SW480 (cell line): ENCODE measurements at places on chromosomes 13 and 19.

- DNase-seq = peak; percentile 28
These were observed 21.1 kb downstream of the ZNF473 start for GRCh38 chr19:50046649-50047503.

DNA sequence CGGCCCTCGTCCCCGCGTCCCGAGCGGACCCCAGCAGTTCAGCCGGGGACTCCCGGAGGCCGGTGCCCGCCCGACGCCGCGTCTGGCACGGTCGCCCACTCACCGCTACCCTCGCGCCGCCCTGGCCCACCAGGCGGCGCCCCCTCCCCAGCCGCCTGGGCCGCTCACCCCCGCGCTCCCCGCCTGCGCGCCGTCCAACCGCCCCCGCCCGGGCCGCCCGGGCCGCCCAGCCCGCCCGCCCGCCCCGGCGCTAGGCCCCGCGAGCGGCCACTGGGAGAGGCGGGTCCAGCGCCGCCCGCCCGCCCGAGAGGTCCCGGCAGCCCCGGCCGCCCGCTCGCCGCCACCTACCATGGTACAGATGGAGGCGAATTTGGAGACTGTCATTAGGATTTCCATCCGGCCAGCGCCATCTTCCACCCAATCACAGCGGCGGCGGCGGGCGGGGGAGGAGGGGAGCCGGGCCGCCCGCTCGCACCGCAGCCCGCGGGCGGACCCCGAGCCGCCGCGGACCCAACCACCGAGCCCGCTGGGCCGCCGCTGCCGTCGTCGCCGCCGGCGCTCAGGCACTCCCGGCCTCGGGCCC lies at the start of gene USP12:
TSS of gene USP12 (minus strand) at position 568 of the 583 bp plus-strand sequence. CDS start at position 396, 172 bp downstream.
- peak; percentile 13 for DNase-seq

DNA sequence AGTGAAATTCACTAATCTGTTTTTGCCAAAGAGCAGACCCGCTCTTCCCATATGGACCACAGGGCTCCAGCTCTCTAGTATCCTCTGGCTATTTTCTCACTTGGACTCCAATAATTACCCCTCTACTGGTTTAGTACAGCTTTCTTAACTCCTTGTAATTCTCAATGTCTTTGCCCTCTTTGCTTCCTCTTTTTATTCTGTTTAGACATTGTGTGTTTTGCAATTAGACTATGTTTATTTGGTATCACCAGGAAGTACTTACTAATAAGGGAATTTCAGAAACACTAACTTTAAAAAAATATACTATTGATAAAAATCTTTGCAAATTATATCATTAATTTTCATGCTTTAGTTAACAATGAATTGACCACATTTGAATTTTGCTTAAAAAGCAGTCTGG lies 111.6 kb upstream of the OBI1 start:
- no peak for DNase-seq

DNA sequence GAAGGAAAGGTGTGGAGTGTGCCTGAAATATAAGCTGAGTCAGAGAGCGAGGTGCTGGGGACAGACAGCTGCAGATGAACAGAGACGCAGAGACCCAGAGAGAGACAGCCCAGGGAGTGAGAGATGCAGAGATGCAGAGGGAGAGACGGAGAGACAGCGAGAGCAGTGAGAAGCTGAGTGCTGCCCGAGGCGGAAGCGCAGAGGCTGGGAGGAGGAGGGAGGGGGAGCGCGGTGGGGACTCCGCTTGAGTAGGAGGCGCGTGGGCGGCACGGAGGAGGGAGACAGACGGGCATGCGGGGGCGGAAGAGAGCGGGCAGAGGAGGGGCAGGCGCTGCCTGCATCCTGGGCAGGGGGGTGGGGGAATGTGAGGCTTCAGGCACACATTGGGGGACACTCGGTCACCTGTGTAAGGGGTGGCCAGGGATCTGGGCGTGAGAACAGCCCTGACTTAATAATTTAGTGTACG lies 25.7 kb downstream of the SLC8A2 start:
- DNase-seq = no peak

GRCh38 chr13:44974056-44974793 lies 15.0 kb downstream of the NUFIP1 start:
- DNase-seq = no peak

GRCh38 chr13:21511849-21512248 lies 52.7 kb upstream of the ZDHHC20 start:
- no peak for DNase-seq

DNA sequence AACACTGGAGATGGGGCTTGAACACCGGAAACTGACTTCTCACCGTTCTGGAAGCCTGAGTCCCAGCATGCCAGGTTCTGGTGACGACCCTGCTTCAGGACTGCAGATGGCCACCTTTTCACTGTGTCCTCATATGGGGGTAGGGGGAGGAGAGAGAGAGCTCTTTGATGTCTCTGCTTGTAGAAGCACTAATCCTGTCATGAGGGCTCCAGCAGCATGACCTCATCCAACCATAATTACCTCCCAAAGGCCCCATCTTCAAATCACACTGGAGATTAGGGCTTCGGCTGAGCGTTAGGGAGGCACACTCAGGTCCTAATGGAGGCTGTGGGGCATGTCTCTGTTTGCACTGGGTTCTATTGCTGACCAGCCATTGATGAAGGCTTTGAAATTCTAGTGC lies 255.3 kb downstream of the TEX29 start:
- peak; percentile 13 for DNase-seq

DNA sequence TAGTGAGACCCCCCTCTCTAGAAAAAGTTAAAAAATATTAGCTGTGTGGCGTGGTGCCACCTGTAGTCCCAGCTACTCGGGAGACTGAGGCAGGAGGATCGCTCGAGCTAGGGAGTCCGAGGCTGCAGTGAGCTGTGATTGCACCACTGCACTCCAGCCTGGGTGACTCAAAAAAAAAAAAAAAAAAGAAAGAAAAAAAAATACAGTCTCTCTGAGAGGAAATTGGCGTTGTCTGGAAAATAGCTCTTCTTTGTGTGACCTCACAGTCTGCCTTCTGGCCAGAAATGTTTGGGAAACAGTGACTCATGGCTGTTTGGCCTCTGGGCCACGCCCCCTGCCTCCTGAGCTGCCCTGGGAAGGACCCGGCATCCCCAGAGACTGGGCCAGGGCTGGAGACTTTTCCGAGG lies 10.7 kb downstream of the MARCHF2 start:
- peak; percentile 85 for DNase-seq

- DNase-seq = no peak
These were observed 137.4 kb downstream of the SPRY2 start for GRCh38 chr13:80203496-80203895.
